Cortex of kidney (tissue), 1 donor: ENCODE measurements at places on chromosomes 5 and 9.

DNA sequence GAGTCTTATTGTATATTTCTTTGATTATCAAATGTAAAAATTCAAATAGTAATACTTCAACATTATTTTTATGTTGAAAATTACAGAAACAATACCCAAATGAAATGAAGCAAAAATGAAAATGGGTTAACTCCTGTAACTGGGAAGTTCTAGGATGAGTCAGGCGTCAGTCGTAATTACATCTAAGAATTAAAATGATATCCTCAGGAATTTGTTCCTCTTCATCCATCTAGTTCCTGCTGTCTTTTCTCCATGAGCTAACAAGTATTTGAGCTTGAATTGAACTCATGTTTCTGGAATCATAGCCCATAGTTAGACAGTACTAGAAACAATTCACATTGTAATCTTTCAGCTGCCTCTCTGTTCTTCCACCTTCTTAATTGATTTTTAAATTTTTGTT is 568.3 kb upstream of the TLE4 start:
- no peak for DNase-seq

GRCh38 chr9:81462801-81463200 is 226.5 kb downstream of the TLE1 start:
- no peak for DNase-seq

GRCh38 chr9:18437315-18438201 is 36.4 kb upstream of the ADAMTSL1 start:
- DNase-seq, result no peak

GRCh38 chr9:93460689-93461413 is 7.5 kb upstream of the FAM120AOS start:
- no peak for DNase-seq

GRCh38 chr5:98700730-98701129 is 72.7 kb upstream of the RGMB start:
- no peak for DNase-seq

- no peak for DNase-seq
Observed at GRCh38 chr5:129079496-129079895, 15.1 kb upstream of the ISOC1 start.

- no peak for DNase-seq
Observed at GRCh38 chr9:130893341-130894101, 3.1 kb downstream of the QRFP start.

DNA sequence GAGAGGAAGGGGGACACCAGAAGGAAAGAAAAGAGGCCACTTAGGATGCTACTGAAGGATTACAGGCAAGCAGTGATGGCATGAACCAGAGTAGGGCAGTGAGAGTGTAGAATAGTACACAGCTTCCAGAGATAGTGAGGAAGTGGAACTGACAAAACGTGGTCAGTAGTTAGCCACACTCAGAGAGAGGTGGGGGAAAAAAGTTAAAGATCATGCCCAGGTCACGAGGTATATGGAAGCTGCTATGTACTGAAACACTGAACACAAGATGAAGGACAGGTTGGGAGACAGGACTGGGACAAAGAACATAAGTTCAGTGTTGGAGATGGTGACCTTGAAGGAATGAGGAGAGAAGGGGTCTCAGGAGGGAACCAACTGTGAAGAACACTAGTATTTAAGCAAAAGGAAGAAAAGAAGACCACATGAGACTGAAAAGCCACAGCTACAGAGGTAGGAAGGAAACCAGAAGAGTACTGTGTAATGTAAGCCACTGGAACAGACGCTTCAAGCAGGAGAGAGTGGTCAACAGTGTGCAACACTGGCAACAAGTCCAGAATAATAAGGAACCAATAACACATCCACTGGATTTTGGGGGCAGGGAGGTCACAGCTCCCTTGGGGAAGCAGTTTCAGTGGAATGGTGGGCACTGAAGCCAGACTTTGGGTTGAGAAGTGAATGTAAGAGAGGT is 45.5 kb downstream of the ELL2 start:
- DNase-seq, result no peak

- DNase-seq, result no peak
Observed at GRCh38 chr5:123176938-123177275, 87.9 kb downstream of the PRDM6 start.

DNA sequence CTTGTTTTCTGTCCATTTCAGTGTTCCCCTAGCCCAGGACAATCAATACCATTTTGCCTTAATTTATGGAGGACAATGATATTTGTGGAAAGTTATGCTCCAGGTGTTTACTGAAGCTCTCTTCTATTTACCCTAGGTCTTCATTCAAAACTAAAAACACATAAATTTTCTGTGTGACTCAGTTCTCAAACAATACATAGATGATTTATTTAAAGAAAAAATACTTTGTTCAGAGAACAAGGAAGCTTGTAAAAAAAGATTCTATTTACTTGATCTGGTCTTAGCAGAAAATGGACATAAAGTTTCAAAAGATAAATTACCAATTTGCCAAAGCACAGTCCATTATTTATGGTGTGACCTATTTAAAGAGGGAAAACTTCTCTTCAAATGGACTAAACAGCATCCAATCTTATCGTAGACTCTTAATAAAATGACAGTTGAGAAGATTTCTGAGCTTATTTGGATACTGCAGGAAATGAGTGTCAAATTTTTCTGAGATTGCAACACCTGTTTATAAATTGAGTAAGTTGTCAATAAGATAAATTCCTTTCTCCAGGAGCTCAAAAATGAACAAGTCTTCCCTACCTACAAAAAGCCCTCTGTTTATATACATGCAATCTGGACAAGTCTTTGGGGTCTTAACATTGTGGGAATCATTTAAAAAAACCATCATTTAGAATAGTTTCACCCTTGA is 627.2 kb downstream of the PSAT1 start:
- no peak for DNase-seq

GRCh38 chr9:123327697-123328100 is 28.3 kb upstream of the CRB2 start:
- no peak for DNase-seq

- DNase-seq, result no peak
Observed at GRCh38 chr9:81371824-81372223, 317.5 kb downstream of the TLE1 start.

DNA sequence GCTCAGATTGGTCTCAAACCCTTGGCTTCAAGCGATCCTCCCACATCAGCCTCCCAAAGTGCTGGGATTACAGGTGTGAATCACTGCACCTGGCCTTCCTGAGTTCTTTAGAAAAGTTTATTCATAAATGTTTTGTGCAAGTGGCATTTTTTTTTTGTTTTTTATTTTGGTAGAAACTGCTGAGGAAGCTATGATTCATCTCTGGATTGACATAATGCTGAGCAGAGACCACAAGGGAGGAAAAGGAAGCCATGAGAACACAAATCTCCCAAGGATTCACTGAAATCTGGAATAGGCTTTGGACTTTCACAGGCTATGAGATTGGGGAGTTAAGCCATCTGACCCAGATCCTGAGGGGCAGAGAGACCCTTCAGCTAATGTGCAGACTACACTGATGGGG is 3.4 kb upstream of the SLC46A2 start:
- DNase-seq, result no peak

DNA sequence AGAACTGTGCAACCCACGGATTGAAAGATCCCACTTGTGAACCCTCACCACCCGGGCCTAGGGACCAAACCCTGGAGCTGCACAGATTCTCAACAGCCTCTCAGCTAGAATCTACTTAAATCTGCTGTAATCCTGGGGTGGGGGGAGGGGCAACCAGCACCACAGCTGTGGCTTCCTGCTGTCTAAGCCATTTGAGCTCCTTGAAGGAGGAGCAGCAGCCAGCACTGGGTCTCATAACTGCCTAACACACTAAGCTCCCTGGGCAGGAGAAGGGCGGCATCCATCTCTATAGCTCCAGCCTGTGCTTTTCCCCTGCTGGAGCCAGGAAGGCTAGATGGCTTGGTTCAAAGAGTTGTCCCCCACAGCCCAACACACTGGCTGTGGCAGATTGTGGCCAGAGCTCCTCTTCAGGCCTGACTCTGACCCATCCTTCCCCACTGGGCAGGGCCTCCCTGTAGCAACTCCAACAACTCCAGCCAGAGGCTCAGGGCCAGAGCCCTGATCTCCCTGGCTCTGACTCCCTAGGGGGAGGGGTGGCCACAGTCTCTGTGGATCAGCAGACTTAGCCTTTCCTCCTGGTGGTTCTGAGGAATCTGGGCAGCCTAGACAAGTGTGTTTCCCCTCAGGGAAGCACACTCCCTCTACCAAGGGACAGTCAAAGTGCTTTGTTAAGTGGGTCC is 72.0 kb upstream of the C9orf72 start:
- DNase-seq, result no peak

DNA sequence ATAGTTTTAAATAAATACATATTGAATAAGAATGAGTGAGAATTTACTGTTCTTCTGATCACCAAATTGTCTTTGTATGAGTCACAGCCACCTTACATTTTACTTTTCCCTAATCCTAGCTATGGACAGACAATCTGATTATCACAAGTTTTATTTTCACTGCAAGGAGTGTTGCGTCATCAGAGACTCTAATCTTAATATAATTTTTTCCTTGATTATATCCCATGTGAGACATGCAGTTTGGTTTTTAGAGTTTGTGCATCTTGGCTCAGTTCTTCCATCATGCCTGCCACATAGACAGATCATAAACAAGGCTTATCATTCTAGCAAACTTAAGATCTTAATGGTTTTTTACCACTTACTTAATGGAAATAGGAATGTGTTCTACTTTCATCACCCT is 478.5 kb upstream of the CDH18 start:
- no peak for DNase-seq

DNA sequence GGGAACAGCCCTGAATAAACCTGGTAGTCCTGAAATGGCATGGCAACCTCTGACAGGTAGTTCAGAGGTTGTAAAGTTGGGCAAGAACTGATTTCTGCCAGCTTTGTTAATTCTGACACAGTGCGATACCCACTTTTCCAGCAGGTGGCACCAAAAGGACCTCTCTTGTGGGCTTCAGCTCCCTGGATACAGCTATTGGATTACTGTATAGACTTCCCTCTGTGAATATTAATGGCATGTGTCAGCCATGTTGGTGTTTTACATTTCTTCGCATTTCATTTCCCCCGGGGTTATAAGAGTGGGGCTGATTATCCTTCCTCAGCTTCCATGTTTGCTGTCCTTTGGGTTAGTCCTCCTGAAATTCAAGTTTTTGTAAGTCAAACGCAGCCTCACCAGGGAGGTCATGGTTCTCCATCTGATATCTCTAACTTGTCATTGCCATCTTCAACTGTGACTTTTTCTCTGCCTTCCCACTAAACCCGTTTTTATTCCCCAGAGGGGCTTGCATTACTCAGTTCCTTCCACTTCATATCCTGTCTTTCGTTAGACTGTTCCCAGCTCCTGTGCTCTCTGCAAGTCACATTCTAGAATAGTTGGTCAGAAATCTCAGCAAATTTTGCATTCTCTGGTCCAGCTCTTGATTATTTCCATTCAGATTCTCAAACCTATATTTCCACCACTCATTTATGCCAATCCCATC is 135.6 kb downstream of the LIFR start:
- no peak for DNase-seq

GRCh38 chr5:83524991-83525390 is 53.4 kb downstream of the VCAN start:
- DNase-seq, result no peak

DNA sequence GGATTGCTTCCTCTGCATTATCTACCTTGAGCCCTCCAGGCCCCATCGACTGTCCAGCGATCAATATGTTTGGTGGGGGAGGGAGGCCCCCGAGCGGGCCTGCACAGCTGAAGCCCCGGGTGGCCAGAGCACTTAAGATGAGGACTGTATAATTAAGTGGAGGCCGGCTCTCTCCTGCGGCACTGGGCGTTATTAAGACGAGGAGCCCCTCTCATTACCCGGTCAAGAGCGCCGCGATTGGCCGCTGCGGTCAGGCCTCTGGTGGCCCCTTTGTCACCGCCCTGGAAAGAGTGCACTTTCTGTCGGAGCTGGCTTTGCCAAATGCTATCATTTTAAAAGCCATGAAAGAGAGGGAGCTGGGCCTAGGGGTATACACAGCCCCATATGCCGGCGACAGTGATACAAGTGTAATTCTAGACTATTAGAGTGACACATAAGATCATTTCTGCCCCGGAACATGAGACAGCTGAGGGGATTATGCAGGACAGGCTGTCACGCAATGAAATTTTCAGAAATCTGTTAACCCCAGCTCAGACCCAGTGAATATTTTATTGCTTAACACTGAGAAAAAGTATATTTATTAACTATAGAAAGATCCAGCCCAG is 106.3 kb upstream of the IRX1 start:
- DNase-seq, result no peak

DNA sequence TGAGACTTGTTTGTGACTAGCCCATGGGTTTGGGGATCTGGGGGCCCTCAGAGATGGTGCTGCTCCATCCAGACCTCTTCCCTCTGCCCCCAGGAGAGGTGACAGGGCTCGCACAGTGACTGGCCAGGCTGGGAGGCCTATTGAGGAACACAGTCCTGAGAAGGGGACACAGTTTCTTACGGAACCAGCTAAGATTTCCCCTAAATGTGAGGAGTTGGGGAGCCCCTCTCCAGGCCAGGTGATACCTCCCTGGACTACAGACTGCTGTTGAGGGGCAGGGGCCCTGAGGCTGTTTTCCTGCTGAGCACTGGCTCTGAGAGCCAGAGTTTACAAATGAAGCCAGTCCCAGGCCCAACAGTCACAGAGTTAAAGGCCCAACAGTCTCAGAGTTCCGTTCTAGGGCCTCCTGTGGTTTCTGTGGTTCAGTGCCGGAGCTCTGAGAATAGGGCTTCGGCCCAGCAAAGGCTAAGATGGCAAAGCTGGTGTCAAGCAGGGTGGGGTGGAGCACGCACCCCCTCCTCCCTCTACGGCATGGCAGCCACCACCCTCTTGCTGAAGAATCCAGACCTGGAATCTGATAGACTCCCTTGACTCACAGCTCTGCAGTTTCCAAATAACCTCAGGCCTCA is 1.1 kb upstream of the SEMA4D start:
- DNase-seq, result no peak

DNA sequence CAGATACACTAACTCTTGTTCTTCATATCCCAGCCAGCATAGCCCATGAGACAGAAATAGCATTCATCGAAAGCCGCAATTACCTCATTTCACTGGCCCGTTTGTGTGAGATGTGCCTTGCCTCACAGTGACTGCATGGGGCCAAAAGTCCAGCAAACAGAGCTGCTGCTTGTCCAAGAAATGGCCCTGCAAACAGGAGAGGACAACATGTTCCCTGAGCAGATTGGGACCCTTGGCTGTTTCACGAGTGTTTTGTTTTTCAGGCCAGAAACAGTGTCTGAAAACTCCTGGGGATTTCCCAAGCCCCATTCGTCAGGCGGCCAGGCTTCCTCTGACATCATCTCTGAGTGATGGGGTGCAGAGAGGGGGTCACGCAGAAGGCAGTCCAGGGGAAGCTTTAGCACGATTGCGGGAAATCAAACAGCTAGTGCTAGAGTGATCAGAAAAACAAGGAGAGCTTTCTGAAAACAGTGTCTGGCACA is 503.6 kb upstream of the PAPPA start:
- no peak for DNase-seq

GRCh38 chr5:68336200-68336599 is 120.6 kb downstream of the PIK3R1 start:
- no peak for DNase-seq

GRCh38 chr5:171336521-171337209 is 27.6 kb downstream of the TLX3 start:
- DNase-seq, result no peak

GRCh38 chr5:138488481-138488945 is 23.2 kb downstream of the EGR1 start:
- DNase-seq, result no peak
